ENCODE measurements at places on chromosomes 1 and 21.

GRCh38 chr1:28592321-28593071 lies 431 bp downstream of the RAB42 start:
- H3K27ac ChIP-seq, result no peak overlapping the region
- H3K27me3 ChIP-seq, result peaks cover 4% of the 10 kb centered on the region
- peaks cover 14% of the 10 kb centered on the region for H3K4me1 ChIP-seq
- no peak for DNase-seq
- H3K4me3 ChIP-seq, result no peak overlapping the region

DNA sequence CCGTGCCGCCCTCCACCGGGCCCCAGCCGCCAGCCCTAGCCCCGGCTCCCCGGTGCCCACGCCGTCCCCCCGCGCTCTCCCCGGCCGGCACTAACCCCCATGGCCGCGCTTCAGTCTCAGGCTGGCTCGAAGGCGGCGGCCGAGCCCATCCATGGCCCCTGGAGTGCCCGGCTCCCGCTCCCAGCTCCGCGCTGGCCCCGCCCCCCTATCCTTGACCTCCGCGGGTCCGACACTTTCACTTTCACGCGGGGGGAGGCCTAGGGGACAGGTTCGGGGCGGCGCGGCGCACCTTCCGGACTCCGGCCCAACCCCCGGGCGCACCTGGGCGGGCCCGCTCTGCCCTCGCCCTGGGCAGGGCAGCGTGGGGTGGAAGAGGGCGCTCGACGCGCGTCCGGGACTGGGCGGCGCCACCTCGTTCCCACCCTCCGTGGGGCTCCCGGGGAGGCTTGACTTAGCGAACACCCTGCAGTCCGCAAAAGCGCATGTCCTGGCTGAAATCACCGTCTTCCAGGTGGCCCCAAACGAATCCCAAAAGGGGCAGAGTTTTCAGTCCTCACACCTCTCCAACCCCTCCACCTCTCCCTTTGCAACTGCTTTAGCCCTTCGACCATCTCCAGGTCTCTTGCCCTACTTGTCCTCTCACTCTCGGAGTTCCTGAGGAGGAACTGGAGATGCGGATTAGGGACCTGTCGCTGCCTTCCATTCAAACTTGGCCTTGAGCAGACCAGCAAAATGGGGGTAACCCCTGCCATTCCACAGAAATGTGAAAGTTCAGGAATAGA lies 3.9 kb upstream of the DENND2D start:
- peaks cover 35% of the 10 kb centered on the region for H3K4me1 ChIP-seq
- DNase-seq, result no peak
- no peaks in the 10 kb centered on the region for H3K36me3 ChIP-seq
- no peak overlapping the region for H3K27ac ChIP-seq
- peak overlapping the region; percentile 42 for H3K4me3 ChIP-seq
- H3K27me3 ChIP-seq, result no peaks in the 10 kb centered on the region

GRCh38 chr1:107546576-107546975 lies 405.7 kb downstream of the NTNG1 start:
- no peaks in the 10 kb centered on the region for H3K36me3 ChIP-seq
- DNase-seq, result no peak
- H3K4me1 ChIP-seq, result peaks cover 17% of the 10 kb centered on the region
- H3K27me3 ChIP-seq, result no peaks in the 10 kb centered on the region
- H3K4me3 ChIP-seq, result no peak overlapping the region

GRCh38 chr1:28112388-28113241 lies 24.2 kb upstream of the EYA3 start:
- H3K36me3 ChIP-seq, result no peaks in the 10 kb centered on the region
- peaks cover 16% of the 10 kb centered on the region for H3K4me1 ChIP-seq
- H3K27ac ChIP-seq, result no peak overlapping the region
- no peaks in the 10 kb centered on the region for H3K27me3 ChIP-seq
- no peak for DNase-seq

GRCh38 chr1:205306929-205307566 lies 14.5 kb downstream of the NUAK2 start:
- peaks cover 82% of the 10 kb centered on the region for H3K36me3 ChIP-seq
- no peak for DNase-seq
- H3K4me3 ChIP-seq, result no peak overlapping the region
- no peaks in the 10 kb centered on the region for H3K27me3 ChIP-seq
- H3K27ac ChIP-seq, result no peak overlapping the region

Data from keratinocyte (primary cell).